ENCODE measurements at places on chromosomes 7 and 10.

GRCh38 chr10:52483587-52483986, 169.5 kb downstream of the DKK1 start:
- DNase-seq: no peak

DNA sequence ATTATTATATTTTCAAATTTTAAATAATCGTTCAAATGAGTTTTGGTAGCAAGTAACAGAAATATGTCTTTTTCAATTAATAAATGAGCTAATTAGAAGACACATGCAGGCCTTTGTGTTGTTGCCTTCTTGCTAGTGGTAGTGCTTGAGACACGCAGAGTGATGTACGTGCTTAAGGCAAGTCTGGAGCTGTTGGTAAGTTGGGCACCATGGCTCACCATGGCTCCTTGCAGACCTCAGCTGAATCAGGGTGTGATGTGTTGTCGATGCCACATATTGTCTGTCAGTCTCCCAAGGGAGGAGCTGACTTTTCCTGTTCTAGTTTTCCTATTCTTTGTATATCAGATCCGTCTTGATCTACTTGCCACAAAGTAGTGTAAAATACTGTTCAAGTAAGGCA, 8.3 kb downstream of the CDK14 start:
- no peak for DNase-seq

GRCh38 chr7:74625446-74625845, 32.1 kb upstream of the GTF2I start:
- DNase-seq: no peak

DNA sequence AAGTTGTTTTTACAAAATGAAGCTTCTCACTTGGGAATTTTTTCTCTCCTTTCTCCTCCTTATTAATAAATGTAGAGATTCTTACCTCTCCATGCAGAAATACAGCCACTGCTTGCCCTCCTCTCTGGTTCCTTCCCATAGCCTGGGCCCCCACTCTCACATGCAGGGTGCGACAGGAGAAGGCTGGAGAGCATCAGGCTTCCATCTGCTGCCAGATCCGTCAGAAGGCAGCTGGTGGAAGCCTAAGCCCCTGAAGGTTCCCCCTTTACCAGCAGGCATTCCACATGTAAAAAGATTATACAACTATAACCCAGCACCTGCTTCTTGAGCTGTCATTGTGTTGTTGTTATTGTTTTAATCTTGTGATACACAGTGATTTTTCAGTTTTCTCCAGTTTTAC, 314.2 kb downstream of the LHFPL3 start:
- no peak for DNase-seq

- DNase-seq: no peak
These were observed 128.8 kb downstream of the SDHAF3 start for GRCh38 chr7:97246317-97246716.

DNA sequence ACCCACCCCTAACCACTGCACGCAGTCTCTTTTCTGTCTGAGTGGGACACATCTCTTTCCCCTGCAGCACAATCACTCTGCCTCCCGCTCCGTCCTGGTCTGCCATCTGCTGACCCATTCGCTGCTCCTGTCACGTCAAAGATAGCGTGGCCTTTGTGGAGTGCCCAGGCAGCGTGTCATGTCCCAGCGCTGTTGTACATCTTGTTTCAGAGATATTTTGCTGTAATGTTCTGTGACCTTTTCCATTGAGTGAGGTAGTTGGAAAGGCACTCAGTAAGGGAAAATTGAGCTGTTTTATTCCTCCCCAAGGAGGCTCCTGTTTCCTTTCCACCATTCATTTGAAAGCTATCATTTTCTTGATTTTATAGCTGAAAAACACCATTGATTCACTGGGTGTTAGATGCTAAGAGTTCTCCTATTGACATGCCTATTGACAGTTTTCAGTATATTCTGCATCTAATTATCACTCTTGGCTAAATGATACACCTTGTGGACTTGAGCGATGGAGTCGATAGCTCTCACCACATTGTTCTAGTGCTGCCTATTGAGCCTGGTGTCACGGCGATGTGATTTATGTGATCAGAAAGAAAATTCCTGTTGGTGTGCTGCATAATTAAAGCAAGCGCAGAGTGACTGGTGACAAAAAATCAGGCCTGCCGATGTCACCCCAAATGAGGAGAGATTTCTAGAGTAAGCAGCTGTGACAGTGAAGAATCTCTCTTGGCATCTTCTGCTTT, 372.6 kb downstream of the LRMDA start:
- DNase-seq: no peak

DNA sequence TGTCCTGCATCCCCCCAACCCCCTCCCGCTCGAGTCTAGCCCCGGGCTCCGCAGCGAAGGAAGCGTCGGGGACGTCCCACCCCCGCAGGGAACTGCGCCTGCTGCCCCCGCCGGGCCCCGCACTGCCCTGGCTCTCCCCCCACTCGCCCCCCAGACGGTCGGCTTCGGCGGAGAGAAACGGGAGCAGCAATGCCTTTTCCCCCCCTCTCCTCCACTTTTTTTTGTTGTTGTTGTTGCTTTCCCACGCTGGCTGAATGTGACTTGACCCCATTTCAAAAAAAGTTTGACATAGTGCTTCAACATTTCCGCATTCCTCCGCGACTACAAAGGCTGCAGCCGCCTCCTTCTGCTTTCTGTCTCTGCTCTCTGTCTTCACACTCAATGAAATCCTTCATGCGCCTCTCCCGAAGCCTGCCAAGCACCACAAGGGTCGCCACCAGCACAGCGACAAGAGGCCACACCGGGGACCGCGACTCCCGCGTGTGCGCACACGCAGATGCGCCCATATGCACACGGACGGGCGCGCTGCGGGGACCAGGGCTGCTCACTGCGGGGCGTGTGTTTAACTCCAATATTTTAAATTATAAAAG, 1.0 kb downstream of the CDK6 start:
- DNase-seq: peak; percentile 31

GRCh38 chr7:111229181-111229740, 138.3 kb downstream of the LRRN3 start:
- DNase-seq: no peak

- no peak for DNase-seq
These were observed 113.0 kb downstream of the SMURF1 start for GRCh38 chr7:99030951-99031350.

DNA sequence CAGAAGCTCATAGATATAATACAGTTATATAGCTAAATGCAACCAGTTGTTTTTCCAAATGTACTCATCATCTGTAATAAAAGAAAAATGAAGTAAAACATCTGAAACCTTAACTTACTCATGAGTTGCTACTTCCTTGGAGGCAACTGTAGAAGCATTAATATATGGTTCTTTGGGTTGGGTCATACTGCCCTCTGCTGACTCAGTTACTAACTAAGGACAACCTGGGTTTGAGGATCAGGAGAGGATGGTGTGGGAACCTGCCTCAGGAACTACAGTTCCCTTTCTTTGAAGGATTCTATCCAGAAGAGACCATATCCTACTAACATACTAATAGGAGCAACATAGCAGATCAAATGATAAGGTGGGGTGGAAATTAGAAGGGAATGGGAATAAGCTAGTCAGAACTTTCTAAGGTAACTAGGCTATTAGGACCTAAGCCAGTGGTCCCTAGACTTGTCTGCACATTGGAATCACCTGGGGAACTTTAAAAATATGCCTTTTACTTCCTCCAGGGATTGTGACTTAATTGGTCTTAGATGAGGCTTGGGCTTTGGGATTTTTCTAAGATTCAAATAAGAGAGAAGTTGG, 20.7 kb downstream of the COX15 start:
- DNase-seq: no peak

DNA sequence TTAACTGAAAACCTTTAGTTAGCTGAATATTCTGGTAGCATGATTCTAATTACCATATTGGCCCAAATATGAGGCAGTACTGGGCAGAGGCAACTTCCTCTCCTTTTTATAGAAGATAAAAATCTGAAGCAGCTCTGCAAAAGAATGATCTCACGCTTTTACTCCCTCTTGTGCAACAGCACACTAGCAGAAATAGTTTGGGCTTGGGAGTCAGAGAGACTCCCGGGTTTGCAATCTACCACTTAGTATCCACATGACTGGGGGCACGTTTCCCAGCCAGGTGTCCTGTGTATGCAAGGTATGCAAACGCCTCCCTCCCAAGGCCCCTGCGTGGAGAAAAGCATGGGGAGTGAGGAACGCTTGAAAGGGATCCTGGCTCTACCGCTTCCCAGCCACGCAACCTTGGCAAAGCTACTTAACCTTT, 47.2 kb upstream of the RHEB start:
- DNase-seq: no peak

GRCh38 chr7:130087364-130087763, 17.0 kb downstream of the KLHDC10 start:
- DNase-seq: no peak

DNA sequence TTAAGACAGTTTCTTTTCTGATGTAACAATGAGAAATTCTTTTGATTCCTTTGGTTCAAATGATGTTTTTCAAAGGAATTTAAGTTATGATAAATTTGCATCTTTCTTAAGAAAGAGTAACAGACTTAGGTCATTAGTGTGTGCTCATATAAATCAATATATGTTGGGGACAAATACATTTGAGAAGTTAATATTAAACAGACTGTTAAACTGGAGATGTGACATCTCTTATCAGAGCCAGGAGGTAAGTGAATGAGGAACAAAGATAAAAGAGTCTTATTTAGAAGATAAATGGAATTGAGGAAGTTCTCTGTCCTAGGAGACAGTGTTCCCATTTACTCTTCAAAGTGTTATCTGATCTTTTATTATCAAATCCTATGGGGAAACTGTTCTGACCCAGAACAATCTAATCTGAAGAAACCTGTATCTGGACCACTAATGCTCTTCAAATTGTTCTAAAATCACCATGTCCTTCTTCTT, 104.8 kb upstream of the LAMB4 start:
- DNase-seq: no peak

DNA sequence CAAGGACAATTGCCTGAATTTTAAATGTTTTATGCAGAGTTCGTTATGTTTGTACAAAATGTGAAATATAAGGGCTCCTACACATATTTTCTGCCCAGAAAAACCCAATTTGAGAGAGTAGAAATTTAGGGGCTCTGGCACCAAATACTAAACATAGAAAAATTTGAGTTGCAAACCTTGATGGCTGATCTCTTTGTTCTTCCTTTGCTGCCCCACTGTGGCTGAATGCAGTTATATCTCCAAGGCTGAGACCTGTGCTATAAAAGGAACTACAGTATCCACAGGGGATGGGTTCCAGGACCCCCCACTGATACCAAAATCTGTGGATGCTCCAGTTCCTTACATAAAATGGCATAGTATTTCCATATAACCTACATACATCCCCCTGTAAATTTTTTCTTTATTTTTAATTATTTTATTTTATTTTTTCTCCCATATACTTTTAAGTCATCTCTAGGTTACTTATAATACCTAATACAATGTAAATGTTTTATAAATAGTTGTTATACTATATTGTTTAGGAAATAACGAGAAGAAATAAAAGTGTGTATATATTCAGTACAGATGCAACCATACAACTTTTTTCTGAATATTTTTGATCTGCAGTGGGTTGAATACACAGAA, 22.5 kb downstream of the CFAP43 start:
- DNase-seq: no peak

GRCh38 chr10:48749254-48749787, 64.6 kb downstream of the WDFY4 start:
- DNase-seq: no peak

- DNase-seq: no peak
These were observed 1.0 kb downstream of the ATE1 start for GRCh38 chr10:121926671-121927317.

DNA sequence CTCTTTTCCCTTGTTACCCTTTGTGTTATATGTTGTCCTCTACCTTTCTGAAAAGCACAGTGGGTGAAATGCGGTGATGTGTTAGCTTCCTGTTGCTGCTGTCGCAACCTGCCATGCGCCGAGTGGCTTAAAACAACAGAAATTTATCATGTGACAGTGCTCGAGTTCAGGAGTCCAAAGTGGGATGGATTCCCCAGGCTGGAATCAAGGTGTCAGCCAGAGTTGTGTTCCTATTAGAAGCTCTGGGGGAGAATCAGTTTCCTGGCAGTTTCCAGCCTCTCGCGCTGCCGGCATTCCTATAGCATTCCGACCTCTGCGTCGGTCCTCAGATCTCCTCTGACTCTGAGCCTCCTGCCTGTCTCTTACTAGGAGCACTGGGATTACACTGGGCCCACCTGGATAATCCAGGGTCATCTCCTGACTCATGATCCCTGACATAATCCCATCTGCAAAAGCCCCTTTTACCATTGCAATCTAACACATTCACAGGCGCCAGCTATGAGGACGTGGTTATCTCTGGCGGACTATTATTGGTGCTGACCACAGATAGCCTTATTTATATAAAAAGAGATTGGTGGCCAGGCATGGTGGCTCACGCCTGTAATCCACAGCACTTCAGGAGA, 207.5 kb downstream of the CUX1 start:
- DNase-seq: no peak

GRCh38 chr7:101186844-101187428, 6.8 kb upstream of the NAT16 start:
- DNase-seq: no peak

DNA sequence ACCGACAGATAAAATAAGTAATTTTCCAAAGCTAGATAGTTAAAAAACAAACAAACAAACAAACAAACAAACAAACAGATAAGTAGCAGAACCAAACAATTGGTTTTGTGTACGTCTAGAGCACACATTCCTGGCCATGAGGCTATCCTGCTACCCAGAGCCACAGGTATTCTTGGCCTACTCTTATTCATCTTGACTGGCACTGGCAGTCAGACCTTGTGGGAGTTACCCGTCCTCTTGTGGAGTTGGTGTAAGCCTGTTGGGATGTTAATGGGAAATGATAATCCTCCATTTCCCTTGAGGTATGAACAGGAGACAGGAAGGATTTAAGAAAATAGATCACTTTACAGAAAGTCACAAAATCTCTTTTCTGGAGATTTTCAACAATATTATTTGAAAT, 142.4 kb upstream of the MEOX2 start:
- no peak for DNase-seq

DNA sequence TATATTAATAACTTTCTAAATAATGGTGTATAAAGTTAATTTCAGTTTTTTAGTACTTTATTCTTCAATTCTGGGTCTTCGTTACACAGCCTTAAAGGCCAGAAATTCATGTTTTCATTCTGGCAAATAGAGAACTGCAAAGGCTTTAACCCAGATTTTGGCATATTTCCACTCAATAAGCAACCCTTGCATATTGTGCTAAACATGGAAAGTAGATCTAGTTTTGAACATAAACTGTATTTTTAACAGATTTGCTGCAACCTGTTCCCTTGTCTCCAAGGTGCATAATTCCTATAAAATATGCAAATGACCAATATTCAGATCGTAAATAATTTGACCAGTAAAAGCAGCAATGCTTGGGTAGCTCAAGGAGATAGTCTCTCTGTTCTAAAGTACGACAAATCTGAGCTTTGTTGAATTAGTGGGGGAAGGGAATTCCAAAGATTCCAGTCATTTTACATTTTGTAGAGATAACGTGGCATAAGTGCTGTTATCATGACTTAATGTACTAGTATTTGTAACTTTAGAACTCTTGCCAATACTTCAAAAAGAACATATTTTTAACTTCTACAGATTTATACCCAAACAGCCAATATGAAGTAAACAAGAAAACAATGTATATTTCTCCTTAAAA, 46.4 kb upstream of the RSBN1L start:
- DNase-seq: no peak

GRCh38 chr10:49627644-49628247, 13.9 kb downstream of the CHAT start:
- DNase-seq: no peak

GRCh38 chr7:149796287-149796860, 23.0 kb upstream of the ZNF467 start:
- DNase-seq: no peak

GRCh38 chr7:119556436-119556835, 716.5 kb upstream of the KCND2 start:
- no peak for DNase-seq

GRCh38 chr7:39413636-39414223, 152.5 kb upstream of the YAE1 start:
- no peak for DNase-seq

All from stimulated activated CD8-positive, alpha-beta memory T cell treated with anti-CD3 and anti-CD28 coated beads, Interleukin-15, amount 100 ng/mL, for 48 hours (primary cell).